ENCODE measurements at places on chromosomes 13 and 19.

DNA sequence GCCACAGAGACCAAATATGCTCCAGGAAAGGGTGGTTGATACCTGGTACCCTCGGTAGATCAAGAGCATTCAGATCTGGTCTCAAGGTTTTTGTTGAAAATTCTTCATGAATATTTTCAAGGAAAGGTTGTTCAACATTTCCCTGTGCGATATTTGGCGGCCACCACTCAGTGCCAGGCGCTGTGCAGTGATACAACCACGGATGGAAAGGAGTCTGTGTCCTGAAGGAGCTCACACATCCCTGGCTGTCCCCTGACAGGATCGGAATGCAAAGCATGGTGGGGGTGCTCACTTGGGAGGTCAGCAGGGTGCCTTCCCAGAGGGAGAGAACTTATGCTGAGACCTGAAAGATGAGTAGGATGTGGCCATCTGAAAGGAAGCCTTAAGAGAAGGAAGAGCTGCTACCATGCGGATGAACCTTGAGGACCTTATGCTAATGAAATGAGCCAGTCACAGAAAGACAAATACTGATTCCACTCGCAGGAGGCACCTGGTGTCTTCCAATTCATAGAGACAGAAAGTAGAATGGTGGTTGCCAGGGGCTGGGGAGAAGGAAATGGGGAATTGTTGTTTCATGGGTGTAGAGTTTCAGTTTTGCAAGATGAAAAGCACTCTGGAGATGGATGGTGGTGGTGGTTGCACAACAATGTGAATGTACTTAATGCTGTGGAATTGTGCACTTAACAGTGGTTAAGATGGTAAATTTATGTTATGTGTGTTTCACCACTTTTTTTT, 41.6 kb downstream of the HSPH1 start:
- no peak for DNase-seq

GRCh38 chr19:39296906-39297305, 699 bp downstream of the IFNL1 start:
- DNase-seq, result no peak

GRCh38 chr13:83151308-83151660, 731.0 kb downstream of the SLITRK1 start:
- DNase-seq, result no peak

- no peak for DNase-seq
These were observed 113.5 kb downstream of the FOXO1 start for GRCh38 chr13:40552895-40553294.

DNA sequence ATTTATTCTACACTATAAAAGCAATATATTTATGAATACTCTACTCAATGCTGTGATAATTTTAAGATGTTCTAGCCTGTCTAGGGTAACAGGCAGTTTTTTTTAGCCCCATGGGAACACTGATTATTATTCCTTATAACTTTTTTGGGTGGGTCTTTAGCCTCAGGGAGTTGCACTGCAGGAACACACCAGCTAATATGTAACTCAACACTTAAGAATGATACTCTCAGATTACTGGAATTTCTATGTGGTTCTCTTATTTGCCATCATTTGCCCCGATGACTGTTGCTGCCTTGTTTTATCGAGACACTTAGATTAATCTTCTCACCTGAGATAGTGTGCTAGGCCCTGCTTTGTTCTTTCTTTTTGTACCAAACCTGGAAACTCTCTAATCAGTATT, 396.9 kb upstream of the SLITRK1 start:
- no peak for DNase-seq

DNA sequence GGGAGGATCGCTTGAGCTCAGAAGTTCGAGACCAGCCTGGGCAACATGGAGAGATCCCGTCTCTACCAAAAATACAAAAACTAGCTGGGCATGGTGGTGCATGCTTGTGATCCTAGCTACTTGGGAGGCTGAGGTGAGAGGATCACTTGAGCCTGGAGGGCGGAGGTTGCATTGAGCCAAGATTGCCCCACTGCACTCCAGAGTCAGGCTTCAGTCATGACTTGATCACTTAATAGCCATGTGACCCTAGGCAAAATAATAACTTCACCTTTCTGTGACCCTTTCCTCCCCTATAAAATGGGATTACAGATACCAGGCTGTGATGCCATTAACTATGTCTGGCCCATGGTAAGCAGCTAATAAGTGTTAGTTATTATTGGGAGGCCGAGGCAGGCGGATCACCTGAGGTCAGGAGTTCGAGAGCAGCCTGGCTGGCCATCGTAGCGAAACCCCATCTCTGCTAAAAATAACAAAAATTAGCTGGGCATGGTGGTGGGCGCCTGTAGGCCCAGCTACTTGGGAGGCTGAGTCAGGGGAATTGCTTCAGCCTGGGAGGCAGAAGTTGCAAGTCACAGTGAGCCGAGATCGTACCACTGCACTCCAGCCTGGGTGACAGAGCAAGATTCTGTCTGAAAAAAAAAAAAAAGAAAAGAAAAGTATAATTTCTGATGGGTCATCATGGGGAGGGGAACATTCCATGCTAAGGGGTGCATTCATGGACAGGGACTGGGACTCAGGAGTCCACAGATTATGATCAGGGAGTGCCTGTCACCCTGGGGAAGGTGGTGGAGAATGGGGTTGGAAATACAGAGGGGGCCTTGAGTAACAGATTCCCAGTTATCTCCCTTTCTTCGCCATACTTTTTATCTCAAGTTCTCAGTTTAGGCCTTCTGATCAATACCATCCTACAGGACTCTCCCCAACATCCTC, 15.5 kb downstream of the TPM4 start:
- DNase-seq, result no peak

DNA sequence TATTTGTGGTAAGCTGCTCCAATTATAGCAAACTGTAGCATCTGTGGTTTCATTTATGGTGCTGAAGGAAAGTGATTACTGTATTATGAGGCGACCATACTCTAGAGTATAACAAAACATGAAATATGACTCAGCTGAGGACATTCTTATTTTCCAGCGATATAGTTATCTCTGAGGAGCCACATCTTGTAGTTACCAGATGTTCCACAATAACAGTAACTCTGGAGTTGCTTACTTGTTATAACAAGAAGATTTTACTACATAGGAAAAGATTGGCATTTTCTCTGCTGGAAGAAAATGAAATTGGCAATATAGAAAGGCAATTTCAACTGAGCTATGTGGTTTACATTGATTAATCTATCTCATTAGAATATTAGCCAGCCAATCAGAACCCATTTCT, 1634.2 kb downstream of the PCDH9 start:
- DNase-seq, result no peak

DNA sequence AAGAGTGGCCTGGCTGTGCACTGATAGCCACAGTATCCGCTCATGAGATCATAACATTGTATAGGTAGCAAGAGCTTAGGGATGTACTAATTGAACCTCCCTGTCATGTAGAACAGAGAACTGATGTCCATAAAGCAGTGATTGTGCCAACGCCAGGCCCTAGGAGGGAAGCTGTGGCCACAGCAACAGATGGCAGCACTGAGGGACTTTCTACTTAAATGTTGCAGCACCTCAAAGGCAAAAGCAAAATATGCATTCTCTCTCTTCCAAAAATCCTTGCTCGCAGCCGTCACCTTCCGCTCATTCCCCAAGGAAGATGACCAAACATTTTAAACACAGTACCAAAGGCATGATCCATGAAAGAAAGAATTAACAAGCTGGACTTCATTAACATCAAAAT, 32.3 kb downstream of the COL4A1 start:
- no peak for DNase-seq

DNA sequence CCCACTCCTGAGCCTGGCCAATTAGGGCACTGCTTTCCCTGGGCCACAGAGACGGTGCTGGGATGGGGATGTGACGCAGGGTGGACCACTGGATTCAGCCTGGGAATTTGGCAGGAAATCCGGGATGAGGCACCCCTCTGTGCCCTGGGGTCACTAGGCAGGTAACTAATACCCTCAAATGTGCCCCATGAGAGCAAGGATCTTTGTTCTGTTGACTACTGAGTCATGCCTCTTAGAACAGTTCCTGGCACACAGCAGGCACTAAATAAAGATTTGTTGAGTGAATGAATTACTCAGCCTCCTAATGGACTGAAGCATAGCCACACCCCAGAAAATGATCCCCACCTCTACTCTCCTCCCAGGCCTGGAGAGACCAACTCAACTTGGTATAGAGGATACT, 15.9 kb downstream of the OPA3 start:
- no peak for DNase-seq

DNA sequence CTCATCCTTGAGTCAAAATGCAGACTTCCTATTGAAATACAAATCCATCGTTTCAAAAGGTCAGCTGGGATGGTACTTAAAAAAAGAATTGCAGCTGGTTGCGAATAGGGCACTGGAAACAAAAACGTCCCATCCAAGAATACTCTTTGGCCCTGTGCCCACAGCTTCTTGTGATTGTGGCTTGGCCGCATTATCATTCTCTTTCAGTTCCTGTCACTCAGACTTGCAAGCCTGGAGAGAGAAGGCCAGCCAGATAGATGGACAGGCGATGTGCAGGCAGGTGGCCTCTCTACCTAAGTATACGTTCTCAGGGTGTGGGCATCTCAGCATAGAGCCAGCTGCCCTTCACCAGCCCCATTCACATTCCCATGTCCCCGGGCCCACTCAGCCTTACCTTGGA, 208.5 kb upstream of the ZNF536 start:
- no peak for DNase-seq

GRCh38 chr13:77323858-77324257, 3.0 kb downstream of the MYCBP2 start:
- no peak for DNase-seq

GRCh38 chr19:35114353-35115176, 1.1 kb upstream of the FXYD3 start:
- DNase-seq, result peak; percentile 62

DNA sequence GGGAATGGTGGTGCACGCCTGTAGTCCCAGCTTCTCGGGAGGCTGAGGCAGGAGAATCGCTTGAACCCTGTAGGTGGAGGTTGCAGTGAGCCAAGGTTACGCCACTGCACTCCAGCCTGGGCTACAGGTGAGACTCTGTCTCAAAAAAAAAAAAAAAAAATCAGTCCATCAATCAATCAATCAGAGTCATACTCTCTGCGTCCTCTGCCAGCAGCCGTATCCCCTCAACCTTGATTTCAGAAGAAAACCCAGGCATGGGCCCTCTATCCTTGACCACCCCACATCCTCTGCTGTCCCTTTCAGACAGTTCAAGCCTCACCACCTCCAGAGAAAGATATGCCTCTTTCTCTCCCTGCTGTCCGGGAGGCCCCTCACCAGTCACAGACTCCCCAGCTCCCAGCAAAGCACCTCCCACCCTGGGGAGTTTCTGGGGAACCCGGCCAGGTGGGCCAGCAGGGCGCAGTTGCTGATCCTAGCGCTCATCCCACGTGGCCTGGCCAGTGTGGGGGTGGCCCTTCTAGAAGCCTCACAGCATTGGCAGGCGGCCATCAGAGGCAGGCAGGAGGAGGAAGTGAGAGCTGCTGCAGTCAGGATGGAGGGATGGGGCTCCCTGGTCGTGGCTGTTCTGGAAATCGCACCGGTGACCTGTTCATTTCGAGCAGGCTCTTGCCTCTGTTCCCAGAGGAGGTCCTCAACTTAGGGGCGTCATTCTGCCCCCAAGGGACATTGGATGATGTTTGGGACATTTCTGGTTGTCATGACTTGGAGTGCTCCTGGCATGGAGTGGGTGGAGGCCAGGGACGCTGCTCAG, 10.2 kb upstream of the JSRP1 start:
- no peak for DNase-seq

- DNase-seq, result no peak
These were observed 78.9 kb upstream of the OLFM4 start for GRCh38 chr13:52949742-52950141.

GRCh38 chr13:100115693-100116254, 26.9 kb downstream of the PCCA start:
- DNase-seq, result no peak

GRCh38 chr19:11018763-11019162, 57.9 kb downstream of the SMARCA4 start:
- no peak for DNase-seq

GRCh38 chr19:6491802-6492592, 10.1 kb downstream of the TUBB4A start:
- DNase-seq, result no peak

DNA sequence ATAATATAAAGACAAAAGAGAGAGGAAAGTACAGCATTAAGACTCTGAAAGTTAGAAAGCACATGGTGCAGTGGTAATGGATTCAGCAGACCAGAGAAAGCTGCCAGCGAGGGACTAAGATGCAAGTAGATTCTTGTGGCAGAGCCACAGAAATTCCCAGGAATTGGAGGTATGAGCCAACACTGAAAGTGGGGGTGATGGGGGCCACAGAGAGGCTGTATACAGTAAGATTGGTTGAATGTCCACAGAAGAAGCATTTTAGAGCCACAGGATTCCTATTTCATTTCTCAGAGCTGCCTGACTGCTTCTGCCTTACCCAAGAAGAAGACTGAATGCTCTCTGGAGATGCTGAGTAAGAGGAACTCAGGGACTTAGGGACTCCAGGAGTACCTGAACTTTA, 295.0 kb downstream of the LMO7 start:
- DNase-seq, result no peak

DNA sequence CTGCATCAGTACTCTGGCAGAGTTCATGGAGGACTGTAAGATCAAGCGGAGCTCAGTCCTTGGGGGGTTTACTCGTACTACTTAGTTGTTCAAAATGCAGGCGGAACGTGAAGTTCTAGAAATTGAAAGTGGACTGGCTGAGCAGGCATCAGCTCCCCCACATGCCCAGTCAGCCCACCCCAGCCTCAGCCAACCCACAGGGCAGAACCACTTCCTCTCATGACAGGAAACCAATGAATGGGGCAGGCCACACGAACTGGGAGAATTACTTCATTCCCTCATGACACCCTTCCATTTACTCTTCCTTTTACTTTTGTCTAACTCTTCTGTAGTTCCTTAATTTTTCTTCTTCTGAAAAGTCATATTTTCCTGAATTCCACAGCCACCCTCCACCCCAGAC, 71.9 kb downstream of the FLT1 start:
- DNase-seq, result no peak

DNA sequence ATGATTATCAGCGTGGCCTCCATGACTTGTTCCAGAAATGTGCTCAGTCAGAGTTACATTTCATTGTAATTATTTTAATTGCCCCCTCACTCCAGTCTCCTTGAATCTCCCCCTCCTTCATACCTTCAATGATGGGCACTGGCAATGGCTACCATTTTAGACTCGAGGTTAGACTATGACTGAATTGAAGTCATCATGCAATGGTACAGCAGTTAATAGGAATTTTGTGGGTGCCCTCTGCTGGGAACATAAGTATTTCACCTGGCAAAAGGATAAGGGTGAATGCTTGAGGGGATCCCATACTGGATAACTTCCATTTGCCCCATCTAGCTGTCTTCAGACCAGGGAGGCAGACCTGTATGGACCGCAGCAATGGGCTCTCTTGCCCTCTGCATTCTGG, 32.2 kb upstream of the USP12 start:
- no peak for DNase-seq

- DNase-seq, result no peak
These were observed 172.2 kb downstream of the COL4A1 start for GRCh38 chr13:110134801-110135200.

- no peak for DNase-seq
These were observed 57.1 kb downstream of the TRPM4 start for GRCh38 chr19:49214701-49215100.

DNA sequence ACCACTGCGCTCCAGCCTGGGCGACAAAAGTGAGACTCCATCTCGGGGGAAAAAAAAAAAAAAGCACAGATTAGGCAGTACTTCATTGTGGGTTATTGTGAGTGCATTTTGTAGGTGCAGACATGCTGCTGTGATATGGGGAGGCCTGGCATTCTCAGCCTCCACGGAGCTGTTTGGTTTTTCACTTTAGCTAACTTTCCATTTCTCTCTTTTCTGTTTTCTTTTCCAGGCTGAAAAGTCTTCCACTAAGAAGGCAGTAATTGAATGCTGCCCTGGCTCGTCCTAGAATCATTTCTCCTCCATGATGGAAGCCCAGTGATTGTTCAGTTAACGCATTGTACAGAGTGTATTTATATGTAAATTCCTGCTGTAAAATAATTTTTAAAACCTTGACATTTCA, 2.0 kb upstream of the WDR88 start:
- DNase-seq, result no peak
